NCI-H2107 (cell line): ENCODE measurements at places on chromosomes 6 and 20.
A peak's percentile ranks its signal among the peaks of the same experiment; 100 is the strongest.

GRCh38 chr20:41405436-41405835, 38.8 kb upstream of the EMILIN3 start:
- no peak for DNase-seq

DNA sequence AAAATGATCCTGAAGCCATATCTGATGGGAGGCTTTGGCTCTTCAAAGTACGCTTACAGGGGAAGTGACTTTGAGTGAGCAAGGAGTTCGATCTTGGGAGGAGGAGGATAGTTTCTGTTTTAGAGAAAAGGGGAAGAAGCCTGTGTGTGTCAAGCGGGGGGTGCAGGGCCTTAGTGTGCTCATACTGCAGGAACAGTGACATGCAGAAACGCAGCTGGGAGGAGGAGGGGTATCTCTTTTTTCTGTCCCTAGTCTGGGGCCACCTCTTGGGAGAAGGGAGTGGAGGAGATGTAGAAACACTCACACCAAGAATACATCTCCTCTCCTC, 19.8 kb downstream of the SIRPD start:
- no peak for DNase-seq

- no peak for DNase-seq
Measured at GRCh38 chr20:41299899-41300298, 17.6 kb downstream of the ZHX3 start.

GRCh38 chr6:168715643-168716481, 274.9 kb downstream of the SMOC2 start:
- peak; percentile 23 for DNase-seq

DNA sequence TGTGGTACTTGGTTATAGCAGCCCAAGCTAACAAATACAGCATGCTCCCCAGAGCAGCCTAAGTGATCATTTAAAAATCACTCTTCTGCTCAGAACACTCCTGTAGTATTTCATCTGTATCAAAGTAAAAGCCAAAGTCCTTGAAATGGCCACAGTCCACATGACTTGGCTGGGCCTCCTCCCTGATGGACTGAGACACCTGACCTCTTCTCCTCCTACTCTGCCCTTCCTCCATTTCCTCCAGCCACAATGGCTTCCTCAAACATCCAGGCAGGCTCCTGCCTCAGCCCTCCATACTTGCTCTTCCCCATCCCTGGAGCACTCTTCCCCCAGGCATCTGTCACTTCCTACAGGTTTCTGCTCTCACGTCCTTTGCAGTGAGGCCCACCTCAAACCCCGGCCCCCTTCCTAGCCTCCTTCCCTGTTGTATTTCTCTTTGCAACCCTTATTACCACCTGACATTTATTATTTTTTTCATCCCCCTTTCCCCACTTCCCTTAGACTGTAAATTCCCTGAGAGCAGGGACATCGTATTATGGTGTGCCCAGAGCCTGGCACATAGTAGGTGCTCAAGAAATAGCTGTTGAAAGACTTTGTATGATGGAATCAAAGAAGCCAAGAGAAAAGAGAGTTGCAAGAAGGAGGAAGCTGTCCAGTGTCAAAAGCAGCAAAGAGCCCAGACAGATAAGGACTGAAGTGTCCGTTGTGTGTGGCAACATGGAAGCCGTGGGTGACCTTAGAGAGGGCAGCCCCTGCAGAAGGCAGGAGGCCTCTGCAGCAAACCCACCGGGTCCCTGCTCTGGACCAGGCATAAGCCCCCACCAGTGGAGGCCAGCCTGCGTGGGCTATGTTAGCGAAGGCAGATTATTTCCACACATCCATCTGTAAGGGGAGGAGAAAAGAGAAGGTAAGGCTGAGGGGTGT, 87.5 kb downstream of the TRERF1 start:
- no peak for DNase-seq

GRCh38 chr6:43033496-43034189, 12.2 kb downstream of the RRP36 start:
- DNase-seq = no peak

DNA sequence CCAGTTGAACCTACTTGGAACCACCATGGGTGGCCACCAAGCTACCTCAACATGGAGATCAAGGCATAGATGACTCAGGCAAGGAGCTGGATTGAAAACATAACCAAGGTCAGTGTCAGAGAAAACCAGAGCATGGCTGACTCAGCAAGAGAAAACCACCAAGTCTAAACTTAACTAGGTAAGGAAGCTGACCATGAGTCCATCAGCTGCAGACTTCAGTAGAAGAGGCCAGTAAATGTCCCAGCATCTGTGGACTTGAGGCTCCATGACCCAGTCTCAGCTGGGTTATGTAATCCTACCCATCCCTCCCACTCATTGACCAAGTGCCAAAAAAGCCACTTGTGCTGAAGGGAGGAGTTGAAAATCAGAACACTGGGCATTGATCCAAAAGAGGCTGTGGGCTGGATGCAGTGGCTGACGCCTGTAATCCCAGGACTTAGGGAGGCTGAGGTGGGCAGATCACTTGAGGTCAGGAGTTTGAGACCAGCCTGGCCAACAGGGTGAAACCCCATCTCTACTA, 93.7 kb upstream of the CBLN4 start:
- no peak for DNase-seq

- no peak for DNase-seq
Measured at GRCh38 chr6:5619249-5619648, 357.9 kb downstream of the FARS2 start.

GRCh38 chr6:135128268-135128914, 52.7 kb upstream of the MYB start:
- DNase-seq = no peak

GRCh38 chr6:36309203-36309602, 27.5 kb downstream of the BNIP5 start:
- no peak for DNase-seq

DNA sequence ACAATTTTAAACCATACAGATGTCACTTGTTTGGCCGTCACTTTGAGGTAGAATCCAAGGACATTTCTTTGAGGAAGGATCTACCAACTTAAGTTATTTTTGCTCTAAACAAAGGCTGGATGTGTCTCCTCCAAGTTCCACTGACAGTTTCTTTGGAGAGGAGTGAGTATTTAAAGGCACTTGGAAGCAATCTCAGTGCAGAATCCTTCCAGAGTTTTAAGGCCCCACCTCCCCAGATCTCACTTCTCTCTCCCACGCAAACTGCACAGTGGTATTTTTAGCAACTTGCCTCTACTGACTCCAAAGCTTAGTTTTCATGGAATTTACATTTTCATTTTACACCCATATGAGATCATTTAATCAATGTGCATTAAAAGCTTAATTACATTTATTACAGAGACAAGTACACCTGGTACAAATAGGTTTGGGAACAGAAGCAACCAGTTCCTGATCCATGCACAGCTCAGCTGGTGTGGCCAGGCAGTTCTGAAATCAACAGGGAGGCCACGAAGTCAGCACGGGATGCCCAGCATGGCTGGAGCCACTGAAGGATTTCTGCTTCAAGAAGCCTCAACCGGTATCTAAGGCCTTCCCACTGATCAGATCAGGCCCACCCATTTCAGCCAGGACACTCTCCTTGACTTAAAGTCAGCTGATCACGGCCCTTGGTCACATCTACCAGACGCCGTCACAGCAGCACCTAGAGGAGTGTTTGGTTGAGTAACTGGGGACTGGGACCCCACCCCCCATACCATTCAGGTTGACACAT, 109.8 kb downstream of the SYCP2 start:
- DNase-seq = no peak

DNA sequence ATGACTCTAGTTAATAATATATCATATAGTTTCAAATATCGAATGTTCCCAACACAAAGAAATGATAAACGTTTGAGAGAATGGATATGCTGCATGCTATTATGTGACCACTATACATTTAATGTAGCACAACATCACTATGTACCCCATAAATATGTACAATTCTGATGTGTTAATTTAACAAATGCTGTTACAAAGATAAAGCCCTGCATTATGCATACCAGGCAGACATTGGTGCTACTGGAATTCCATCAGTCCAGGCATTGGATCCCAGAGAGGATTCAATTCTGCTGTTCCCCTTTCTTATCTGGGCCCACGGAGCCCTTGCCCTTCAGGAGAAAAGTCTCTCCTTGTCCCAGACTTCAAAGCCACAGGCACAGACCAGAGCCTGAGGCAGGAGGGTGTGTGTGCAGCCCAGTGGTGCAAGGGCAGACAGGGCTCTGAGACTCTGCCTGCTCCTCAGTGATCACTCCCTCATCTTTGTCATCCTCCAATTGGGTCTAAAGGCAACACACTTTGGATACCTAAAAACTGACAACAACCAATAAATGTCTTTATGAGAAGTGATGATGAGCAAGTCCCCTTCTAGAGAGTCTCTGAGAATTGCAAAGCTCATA, 45.2 kb downstream of the PSMG4 start:
- no peak for DNase-seq

DNA sequence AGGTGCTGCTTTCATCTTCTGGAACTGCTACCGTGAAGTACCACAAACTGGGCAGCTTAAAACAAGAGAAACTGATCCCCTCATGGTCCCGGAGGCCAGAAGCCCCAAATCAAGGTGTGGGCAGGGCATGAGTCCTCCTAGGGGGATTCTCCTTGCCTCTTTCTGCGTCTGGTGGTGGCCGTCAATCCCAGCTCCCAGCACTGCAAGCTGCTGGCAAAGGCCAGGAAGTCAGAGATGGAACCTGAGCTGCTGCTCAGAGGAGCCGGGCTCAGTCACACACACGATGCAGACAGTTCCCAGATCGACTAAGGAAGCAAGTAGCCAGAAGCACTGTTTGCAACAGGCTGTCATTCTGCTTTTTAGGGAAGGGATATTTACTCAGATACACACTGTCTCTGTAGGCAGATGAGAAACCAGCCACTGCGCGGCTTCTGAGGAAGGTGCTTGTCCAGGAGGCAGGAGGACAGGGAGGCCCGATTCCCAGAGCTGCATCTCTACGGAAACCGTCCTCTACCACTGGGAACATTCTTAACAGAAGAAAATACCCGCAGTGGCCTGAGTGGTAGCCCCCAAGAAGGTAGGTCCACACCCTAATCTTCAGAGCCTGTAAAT, 15.5 kb downstream of the BHLHE23 start:
- DNase-seq = no peak

DNA sequence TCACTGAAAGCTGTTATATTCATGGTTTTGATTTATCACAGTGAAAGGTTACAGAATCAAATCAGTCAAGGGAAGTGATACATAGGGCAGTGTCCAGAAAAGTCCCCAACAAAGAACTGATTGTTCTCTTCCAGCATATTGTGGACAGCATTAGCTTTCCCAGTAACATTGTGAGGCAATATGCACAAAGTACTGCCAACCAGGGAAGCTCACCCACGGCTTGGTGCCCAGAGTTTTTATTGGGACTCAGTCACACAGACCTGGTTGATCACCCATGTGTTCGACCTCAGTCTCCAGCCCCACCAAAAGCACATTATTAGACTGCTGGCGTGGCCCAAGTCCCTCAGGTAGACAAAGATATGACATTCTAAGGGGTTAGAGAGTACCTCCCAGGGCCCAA, 76.0 kb downstream of the LCA5 start:
- no peak for DNase-seq

DNA sequence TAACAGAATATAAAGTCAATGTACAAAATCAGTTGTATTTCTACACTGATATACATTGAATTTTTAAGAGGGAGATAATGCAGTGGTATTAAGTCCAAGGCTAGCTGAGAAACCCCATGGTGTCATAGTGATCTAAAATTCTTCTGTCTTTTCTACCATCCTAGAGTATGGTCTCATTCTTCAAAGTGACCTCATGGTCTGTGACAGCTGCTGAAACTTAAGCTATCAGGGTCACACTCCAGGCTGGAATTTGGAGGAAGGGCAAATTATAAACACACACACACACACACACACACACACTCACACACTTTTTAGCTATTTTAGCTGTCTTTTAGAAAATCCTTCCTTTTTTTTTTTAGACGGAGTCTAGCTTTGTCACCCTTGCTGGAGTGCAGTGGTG, 47.3 kb upstream of the DYNLRB1 start:
- no peak for DNase-seq

DNA sequence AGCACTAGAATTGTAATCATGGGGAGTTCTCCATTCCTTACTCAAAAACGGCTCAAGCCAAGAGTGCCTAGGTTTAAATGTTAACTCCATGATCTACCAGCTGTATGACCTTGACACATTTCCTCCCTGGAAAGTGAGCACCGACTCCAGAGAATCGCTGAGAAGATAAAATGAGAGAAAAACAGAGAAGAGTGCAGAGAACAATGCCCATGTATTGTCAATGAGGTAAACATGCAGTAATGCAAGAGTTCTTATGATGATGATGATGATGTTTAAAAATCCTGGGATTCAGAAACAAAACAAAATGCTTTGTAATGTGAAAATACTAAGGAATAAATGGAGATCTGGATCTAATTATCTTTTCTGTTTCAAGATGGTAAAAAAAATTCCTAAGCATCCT, 64.8 kb upstream of the BEND6 start:
- DNase-seq = no peak

DNA sequence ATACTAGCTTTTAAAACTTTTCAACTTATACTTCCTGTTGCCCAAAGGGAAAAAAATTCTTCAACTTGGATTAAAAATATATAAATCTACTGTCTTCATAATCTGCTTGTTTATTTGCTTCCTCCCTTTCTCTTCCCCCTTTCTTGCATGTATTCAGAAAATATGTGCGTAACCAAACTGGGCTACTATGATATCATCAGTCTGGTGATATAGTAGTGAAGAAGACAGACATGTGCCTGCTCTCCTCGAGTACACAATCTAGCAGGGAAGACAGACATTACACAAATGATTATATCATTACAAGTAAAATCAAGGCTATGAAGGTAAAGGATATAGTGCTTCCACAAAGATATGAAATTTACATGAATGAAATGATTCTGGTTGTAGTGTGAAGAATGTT, 31.0 kb downstream of the IBTK start:
- no peak for DNase-seq

GRCh38 chr6:40788661-40789655, 201.8 kb upstream of the LRFN2 start:
- DNase-seq = no peak

DNA sequence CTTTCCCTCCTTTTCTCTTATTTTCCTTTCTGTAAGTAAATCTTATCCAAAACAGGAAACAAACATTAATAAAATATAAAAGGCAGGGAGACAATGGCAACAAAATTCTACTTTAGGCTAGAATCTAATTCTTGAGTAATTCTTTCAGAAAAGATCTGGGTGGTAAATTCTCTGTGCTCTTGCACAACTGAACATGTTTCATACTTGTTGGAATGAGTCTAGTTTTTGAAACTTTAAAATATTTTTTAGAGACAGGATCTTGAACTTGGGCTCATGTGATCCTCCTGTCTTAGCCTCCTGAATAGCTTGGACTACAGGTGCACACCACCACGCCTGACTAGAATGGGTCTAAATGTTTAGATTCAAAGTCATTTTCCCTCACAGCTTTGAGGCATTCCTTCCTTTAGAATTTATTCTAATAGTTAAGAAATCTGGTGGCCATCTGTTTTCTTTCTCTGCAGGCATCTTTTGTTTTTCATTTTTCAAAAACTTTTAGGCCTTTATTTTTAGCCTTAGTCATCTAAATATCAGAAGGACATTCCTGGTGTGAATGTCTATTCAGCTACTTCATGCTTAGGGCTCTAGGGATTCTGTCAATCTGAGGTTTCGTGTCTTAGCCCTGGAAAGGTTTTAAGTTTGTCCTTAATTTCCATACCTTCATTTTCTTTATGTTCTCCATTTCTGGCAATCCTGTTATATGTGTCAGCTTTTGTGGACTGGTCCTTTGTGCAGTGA, 76.5 kb downstream of the CDKAL1 start:
- DNase-seq = no peak

- no peak for DNase-seq
Measured at GRCh38 chr6:85997206-85997605, 354.5 kb upstream of the SYNCRIP start.
